ENCODE measurements at places on chromosomes 1 and 21.

DNA sequence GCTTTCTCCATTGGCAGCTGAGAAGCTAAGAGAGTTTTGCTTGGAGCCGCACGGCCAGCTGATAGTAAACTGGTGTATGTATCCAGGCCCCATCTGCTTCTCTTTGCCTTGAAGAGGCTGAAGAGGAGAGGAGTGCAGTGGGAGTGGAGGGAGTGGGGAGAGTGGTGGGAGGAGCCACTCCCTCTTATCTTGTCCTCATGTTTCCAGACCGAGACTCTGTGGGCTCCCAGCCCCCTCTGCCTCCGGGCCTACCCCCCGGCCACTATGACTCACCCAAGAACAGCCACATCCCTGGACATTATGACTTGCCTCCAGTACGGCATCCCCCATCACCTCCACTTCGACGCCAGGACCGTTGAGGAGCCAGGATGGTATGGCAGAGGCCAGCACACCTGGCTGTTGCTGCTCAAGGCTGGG is 6.0 kb upstream of the LRRC71 start:
- no peak for DNase-seq

DNA sequence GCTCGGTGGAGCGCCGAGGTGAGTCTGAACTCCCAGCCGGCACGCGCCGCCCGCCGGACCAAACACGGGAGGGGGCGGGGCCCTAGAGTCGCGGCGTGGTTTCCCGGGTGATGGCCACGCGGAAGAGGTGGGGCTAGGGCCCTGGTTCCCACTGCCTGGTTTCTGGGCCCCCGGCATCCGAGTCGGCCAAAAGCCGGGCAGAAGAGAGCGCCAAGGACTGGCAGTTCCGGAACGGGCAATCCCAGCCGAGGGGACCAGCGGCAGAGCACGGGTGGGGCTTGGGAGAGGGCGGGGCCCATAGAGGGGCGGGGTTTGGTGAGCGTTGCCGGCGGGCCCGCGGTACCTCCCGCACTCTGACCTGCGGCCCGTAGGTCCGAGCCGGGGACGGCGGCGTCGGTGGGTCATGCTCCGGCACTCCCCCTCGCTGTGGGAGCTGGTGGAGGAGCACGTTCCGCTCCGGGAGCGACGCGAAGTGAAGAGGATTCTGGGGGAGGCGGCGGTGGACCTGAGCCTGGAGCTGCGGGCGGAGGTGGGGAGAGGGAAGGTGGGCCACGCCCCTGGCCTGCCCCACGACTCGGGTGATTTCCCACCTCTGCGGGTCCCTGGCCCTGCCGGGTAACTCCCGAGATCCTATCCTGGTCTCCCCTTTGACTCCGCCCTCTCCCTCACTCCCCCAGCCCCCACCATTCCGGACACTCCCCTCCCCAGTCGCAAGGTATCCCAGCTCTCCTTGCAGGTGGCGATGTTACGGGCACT is at the start of gene CCDC24:
CCDC24 (plus strand) TSS at position 124 of the 756 bp plus-strand sequence; CDS start at position 404, 280 bp downstream.
- no peak for DNase-seq

DNA sequence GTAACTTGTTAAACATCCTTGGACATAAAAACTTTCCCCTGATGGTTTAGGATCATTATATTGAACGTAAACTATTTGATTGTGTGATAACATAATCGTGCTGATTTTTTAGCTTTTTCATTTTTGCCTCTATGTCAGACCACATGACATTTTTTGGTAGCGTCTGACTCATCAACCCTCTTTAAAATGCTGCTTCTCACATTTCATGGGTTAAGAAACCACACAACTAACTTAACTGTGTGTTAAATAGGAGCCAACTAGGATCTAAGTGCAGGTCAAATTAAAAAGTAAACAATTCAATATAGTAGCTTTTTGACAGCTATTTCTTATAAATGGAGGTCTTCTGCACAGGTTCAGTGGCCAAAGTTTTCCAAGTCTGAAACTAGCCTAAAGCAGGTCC is 9.8 kb downstream of the BTG3 start:
- no peak for DNase-seq

- no peak for DNase-seq
These were observed 31.7 kb downstream of the TRIM11 start for GRCh38 chr1:228374711-228375577.

- DNase-seq: no peak
These were observed 580 bp downstream of the DVL1 start for GRCh38 chr1:1348420-1349255.

GRCh38 chr21:16102113-16102512 is 372.3 kb downstream of the USP25 start:
- DNase-seq: no peak

DNA sequence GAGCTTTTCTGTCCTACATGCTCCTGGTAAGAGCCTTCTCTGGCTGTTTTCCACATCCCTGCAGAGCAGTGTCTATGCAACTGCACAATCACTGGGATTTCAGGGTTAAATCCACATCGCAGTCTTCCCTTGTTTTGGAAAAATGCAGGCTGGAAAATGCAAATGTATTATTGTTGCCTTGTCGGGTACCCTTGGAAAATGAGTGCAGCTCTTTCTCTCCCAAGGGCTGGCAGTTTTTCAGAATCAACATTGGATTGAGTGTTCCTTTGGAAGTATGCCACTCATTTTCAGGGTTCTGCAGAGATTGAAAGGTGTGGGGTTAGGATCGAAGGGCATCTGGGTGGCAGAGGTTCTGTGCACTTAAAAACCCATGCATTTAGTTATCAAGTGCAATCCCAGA is 3.2 kb downstream of the NOS1AP start:
- no peak for DNase-seq

GRCh38 chr1:22286491-22286890 is 143.6 kb upstream of the WNT4 start:
- no peak for DNase-seq

- no peak for DNase-seq
These were observed 10.9 kb downstream of the H3-3A start for GRCh38 chr1:226073184-226073950.

GRCh38 chr1:158274797-158275196 is 14.9 kb upstream of the CD1C start:
- DNase-seq: no peak

- DNase-seq: no peak
These were observed 53.8 kb downstream of the MACF1 start for GRCh38 chr1:39258146-39258924.
